ENCODE measurements at places on chromosomes 12 and 14.

GRCh38 chr14:68690089-68690958, 102.5 kb downstream of the ZFP36L1 start:
- DNase-seq, result no peak

GRCh38 chr12:51200156-51200555, 17.7 kb downstream of the POU6F1 start:
- DNase-seq, result no peak

DNA sequence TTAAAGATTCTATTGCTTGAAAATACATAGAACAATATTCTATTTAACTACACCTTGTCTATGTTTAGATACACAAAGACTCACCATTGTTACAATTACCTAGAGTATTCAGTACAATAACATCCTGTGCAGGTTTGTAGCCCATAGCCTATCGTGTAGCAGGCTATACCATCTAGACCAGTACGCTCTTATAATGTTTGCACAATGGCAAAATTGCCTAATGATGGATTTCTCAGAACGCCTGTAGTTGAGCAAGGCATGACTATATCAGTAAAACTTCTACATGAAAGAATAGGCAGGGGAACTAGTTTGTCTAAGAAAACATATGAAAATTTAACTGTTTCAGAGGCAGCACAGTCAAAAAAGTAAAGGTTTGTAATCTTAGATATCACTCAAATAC, 375.9 kb downstream of the DAD1 start:
- DNase-seq, result no peak

DNA sequence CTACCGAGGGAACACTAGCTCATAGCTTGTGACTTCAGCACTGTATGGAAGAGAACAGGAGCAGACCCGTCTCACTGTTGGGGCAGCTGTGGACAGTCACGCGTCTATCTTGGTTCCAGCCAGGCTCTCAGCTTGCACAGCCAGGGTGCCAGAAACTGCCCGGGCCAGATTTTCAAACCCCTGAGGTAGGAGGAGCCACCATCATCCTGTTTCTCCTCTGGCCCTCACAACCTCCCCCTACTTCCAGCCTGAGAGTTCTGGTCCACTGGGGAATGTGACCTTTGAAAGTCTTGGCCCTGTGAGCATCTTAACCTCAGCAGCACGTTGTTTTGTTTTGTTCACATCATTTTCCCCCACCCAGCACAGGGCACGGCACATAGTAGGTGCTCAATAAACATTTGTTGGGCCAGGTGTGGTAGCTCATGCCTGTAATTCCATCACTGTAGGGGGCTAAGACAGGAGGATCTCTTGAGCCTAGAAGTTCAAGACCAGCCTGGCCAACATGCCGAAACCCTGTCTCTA, 50.4 kb downstream of the PSMA6 start:
- no peak for DNase-seq

GRCh38 chr12:24898185-24898584, 50.7 kb downstream of the BCAT1 start:
- DNase-seq, result no peak
